ENCODE measurements at places on chromosomes 6 and 20.

- no peak for DNase-seq
Measured at GRCh38 chr20:34527016-34527415, 10.8 kb downstream of the DYNLRB1 start.

GRCh38 chr6:36791521-36792135 lies 47.6 kb downstream of the CPNE5 start:
- DNase-seq, result no peak

GRCh38 chr6:1552296-1552761 lies 57.4 kb upstream of the FOXC1 start:
- no peak for DNase-seq

- no peak for DNase-seq
Measured at GRCh38 chr20:56229812-56230211, 18.7 kb upstream of the MC3R start.

- DNase-seq, result no peak
Measured at GRCh38 chr6:137472641-137473137, 21.5 kb downstream of the OLIG3 start.

GRCh38 chr6:412146-412886 lies 20.8 kb downstream of the IRF4 start:
- DNase-seq, result no peak

DNA sequence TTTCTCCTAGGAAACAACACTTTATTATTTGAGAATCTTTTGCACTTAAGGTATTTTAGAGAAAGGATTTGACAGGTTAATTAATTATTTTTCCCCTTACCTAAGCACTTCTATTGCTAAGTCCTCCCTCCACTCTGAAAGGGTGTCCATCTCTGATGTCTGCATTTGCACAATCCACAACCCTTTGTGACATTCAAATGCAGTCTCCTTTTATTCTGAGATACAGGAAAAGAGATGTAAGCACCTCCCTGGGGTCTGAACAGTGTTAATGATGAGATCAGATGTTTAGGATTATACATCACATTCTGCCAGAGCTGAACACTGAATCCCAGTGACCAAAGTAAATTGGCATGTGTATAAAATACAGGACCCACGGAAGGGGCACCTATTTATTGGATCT lies 864.2 kb upstream of the FLRT3 start:
- DNase-seq, result no peak

Measured in mesenchymal stem cell (in vitro differentiated cells and primary cell).